ENCODE measurements at places on chromosomes 13 and 19.
A peak's percentile ranks its signal among the peaks of the same experiment; 100 is the strongest.

DNA sequence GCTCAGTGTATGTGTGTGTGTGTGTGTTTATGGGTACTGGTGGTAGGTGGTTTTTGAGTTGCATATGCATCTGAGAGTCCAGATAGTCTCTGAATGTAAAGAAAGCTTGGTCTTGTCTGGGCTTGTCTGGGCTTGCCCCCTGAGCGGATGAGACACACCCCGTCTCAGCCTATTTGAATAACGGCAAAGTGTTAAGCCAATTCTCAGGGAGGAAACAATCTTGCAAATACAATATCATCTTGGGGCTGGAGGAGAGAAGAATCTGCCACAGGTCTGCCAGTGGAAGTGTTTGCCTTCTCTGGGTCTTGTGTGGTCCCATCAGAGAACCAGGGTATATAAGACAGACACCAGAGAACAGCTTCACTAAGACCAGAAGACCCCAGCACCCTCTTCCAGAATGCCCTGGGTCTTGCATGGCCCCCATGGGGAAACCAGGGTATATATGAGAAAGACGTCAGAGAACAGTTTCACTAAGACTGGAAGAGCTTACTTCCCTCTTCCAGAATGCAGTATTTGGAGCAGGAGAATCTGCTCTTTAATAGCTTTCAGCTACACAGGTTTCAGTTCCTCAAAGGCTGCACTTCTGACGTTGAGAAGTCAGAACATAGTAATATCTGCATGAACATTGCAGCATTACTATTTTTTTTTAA lies 13.3 kb downstream of the CD70 start:
- DNase-seq: no peak

DNA sequence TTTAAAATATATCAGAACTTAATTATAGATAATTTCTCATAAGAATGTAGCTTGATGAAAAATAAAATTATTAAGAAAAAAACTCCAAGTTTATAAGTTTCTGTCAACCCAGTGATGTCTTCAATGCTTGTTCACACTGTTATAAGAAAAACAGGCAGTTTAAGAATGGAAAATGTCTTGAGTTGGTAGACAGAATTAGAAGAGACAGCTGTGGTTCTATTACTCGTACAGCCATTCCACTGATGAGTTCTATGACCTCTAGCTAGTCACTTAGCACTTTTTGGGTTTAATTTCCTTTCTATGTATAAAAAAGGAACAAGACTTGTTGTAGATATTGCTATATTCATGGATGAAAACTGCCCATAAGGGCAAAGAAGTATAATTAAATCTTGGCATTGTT lies 1013.1 kb upstream of the ATXN8OS start:
- DNase-seq: peak; percentile 1

DNA sequence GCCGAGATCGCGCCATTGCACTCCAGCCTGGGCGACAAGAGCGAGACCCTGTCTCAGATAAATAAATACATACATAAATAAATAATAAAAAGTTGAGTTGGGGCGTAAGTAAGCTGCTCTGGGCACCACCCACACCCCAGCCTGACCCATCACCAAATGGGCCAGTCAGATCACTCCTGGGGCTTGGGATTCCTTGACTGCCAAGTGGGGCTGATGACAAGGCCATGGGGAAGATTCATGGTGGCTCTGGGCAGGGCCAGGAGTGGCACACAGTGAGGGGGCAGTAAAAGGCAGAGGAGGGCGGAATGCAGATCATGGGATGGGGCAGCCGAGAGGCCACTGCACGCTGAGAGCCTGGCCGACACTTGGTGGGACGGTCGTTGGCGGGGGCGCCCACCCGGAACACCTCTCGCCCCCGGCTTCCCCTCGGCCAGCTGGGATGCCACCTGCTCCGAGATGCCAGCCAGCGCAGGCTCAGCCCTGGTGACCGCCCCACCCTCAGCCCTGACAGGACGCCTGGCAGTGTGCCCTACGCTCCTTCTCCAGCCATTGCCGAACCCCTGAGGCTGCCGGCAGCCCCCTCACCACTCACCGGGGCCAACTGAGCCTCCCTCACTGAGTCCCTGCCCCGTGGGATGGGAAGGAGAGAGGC lies 10.9 kb downstream of the ZNF653 start:
- DNase-seq: no peak

DNA sequence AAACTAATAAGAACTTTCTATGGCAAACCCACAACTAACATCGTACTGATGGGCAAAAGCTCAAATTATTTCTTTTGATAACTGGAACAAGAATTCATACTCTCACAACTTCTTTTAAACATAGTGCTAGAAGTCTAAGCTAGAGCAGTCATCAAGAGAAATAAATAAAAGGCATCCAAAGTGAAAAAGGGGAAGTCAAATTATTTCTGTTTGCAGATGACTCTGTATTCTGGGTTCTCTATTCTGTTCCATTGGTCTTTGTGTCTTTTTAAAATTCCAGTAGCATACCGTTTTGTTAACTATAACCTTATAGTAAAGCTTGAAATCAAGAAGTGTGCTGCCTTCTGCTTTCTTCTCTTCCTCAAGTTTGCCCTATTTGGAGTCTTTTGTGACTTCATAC lies 1215.9 kb downstream of the UQCRFS1 start:
- DNase-seq: no peak

- peak; percentile 47 for DNase-seq
These were observed 136.3 kb downstream of the DCT start for GRCh38 chr13:94343243-94343585.

GRCh38 chr19:15101479-15102082 lies 5.6 kb upstream of the SYDE1 start:
- no peak for DNase-seq
